CD4-positive, alpha-beta T cell treated with Interleukin-15 for 4 hours (primary cell): ENCODE measurements at places on chromosomes 12 and 14.

DNA sequence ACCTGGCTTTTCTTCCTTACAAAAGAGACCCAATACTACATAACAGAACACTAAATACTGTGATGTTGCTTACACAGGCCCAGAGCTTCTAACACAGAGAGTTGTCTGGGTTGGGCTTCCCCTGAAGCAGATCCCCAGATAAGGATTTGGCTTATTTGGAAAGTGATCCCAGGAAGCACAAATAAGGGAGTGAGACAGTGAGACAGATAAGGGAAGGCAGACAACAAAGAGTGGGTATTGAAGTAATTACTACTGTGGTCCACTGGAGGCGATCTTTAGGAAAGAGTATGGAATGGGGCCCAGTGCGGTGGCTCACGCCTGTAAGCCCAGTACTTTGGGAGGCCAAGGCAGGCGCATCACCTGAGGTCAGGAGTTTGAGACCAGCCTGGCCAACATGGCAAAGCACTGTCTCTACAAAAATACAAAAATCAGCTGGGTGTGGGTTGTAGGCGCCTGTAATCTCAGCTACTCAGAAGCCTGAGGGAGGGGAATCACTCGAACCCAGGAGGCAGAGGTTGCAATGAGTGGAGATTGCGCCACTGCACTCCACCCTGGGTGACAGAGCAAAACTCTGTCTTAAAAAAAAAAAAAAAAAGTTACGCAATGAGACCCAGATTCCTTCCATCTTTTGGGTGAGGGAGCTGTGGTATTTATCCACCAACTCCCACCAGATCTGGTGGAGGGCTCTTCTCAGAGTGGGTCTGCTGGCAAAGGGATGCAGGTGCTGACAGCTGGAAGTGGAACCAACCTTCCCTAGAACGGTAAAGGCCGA lies 10.2 kb upstream of the C12orf43 start:
- no peak for DNase-seq

GRCh38 chr14:28608851-28609828 lies 157.4 kb upstream of the FOXG1 start:
- no peak for DNase-seq

GRCh38 chr14:99408286-99408970 lies 72.2 kb downstream of the SETD3 start:
- DNase-seq: no peak

GRCh38 chr14:48616931-48617330 lies 941.5 kb upstream of the MDGA2 start:
- DNase-seq: no peak

- DNase-seq: no peak
These were observed 14.4 kb downstream of the CD9 start for GRCh38 chr12:6214633-6215032.

DNA sequence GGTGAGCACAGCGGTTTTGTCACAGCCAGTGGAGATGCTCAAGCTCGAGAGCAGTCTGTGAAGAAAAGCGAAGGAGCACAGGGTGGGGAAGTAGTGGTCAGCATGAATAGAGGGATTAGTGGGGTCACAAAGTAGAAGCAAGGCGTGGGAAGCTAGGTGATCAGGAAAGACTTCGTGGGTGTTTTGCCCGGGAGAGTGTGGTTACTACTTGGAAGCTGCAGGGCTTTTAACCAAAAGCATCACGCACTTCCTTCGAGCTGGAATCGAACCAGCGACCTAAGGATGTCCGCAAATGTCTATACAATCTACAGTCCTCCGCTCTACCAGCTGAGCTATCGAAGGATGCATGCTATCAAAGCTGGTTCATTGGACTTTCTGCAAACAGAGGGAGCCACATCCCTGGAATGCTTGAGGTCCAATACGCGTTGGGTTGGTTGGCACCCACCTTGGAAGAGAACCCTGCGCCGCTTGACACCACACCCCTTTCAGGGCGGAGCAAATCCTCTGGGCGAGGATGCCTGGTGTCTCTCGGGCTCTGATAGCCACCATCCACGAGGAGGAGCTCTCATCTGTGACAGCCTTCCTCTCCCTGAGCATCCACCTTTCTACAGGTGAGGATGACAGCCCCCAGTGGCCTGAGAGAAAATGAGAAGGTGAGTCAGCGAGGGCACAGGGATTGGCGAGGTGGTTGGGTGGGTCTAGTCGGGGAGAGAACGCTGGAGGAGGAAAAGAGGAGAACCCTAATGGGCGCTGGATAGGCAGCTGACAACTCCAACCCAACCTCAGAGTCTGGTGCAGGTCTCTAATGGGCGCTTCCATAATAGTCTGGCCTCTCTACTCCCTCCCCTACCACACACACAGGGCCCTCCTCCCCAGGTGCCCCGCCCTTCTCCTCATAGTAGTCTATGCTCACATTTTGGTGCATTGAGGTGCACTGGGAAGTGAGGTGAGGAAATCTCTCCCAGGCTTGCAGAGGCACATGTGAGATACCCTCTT lies 16.0 kb upstream of the OR6S1 start:
- peak; percentile 10 for DNase-seq

DNA sequence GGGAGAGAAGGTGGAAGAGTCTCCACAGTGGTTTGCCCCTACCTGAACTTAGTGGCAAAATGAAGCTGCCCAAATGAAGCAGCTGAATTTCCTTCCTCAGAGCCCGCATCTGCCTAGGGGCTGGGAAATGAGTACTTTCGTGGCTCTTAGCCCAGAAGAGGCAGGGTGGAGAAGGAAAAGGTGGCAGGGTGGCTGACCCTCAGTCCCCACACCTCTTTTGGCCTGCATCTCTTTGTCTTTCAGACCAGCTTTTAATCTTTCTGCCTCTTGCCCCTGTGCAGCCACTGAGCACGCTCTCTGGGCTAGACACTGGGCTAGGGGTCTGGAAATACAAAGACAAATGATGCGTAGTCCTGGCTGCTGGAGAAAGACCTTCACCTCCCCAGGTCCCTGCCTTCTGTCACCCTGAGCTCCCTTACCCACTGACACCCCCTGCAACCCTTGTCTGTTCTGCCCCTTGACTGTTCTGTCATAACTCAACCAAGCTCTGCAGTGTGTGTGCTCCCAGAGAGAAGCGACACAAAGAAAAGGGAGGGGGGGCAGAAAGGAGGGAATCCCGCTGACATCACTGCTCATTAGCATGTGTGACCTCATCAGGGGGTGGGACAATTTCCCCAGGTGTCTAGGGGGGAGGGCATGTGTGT lies 371 bp upstream of the REM2 start:
- peak; percentile 39 for DNase-seq

DNA sequence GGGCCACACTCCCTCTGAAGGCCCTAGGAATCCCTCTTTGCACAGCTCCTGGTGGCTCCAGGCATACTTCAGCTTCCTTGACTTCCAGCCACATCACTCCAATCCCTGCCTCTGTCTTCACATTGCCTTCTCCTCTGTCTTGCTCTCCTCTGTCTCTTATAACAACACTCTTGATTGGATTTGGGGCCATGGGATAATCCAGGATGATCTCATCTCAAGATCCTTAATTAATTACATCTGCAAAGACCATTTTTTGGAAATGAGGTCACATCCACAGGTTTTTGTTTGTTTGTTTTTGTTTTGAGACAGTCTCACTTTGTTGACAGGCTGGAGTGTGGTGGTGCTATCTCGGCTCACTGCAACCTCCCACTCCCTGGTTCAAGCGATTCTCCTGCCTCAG lies 88.7 kb downstream of the TMTC1 start:
- no peak for DNase-seq

- DNase-seq: peak; percentile 30
These were observed 24.5 kb upstream of the KIF21A start for GRCh38 chr12:39467432-39467870.

GRCh38 chr14:92493024-92493423 lies 20.6 kb upstream of the RIN3 start:
- DNase-seq: no peak

GRCh38 chr12:17875230-17875629 lies 214.8 kb downstream of the RERGL start:
- DNase-seq: no peak

- no peak for DNase-seq
These were observed 16.0 kb upstream of the AQP2 start for GRCh38 chr12:49934505-49934904.

DNA sequence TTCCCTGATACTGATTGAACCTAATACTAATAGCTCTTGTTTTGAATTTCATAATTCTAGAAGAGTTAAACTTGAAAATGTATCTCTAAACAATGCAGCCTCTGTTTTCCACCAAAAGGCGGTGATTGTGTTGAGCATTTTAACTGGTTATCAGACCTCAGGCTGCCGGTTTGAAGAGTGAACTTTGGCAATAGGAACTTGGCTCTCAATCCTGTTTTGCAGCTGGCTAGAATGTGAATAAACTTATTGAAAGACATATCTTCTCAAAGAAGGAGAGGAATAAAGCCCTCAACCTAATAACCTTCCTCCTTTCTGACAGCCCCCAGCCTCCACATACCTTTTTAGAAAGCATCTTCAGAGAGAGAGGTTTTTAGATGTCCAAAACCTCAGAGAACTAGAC lies 105.4 kb downstream of the SRGAP1 start:
- DNase-seq: no peak

DNA sequence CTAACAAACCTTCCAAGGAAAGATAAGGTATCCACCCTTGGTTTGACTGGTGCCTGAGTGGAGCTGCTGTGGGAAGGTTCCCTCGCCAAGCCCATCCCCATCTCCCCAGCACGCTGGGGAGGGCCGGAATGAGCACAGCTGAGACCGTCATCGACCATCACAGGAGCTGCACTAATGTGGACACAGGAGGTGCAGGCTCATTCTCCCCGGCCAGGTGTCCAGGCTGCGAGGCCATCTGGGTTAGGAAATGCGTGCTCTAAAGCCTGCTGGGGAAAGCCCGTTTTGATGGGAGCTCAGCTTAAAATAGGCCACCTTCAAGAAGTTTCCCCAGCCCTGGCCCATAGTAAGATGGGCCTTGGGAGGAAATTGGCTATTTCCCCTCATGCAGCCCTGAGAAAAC lies 35.2 kb upstream of the FOXN3 start:
- no peak for DNase-seq

DNA sequence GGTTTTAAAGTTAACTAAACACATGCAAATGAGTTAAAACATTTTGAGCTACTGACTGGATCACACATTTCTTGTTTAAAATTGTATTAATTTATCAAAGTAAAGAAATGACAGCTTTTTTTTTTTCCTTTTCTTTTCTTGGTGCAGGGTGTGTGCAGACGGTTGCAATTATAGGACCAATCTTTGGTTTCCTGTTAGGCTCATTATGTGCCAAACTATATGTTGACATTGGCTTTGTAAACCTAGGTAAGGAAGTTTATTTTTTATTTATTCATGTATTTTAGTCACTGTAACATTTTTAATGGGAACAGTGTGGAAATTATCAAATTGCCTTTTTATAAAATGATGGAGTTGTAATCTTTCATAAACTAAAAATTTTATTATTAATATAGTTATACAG lies 21.9 kb downstream of the SLCO1C1 start:
- DNase-seq: no peak

DNA sequence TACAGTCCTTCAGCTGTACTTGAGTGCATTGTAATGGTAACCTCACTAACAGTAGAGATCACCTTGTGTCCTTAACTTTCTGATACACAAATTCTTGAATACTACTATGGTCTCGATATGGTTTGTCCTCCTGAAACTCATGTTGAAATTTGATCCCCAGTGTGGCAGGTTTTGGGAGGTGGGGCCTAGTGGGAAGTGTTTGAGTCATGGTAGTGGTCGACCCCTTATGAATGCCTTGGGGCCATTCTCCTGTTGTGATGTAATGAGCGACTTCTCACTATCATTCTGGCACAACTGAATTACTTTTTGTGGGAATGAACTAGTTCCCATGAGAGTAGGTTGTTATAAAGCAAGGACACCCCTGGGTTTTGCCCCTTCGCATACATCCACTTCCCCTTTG lies 52.3 kb downstream of the IPO8 start:
- no peak for DNase-seq

DNA sequence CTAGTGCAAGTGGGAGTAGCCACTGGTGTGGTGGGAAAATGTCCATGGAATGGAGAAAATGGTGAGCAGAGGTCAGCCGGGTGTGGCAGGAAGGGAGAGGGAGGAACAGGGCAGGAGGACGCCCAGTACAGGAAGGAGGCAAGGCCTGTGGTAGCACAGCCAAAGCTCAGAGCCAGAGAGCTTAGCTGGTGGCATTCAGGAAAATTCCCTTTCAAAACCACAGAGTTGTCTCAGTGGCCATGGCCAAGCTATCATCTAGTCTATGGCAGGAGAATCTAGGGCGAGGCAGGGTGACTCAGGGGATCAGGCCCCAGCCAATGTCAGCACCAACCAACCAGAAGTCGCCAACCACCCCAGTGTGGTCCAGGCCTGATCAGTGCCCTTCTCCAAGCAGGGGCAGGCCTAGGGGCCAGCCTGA lies 67.7 kb upstream of the DDX11 start:
- no peak for DNase-seq

DNA sequence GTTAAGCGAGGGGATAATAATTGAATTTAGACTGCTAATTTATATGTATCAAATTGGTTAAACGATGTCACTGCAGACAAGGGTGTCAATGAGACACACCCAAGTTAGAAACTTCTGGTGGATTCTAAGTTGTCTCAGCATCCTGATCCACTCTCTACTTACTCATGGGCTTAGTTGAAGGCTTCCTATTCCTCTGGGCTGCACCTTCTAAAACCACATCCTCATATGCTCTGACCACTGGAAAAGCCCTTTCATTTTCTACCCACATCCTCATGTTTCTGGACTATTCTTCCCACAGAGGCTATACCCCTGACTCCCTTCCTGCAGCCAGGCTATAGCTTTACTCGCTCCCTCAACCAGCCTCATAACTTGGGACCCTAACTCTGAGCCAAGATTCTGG lies 493.8 kb downstream of the VRK1 start:
- no peak for DNase-seq

DNA sequence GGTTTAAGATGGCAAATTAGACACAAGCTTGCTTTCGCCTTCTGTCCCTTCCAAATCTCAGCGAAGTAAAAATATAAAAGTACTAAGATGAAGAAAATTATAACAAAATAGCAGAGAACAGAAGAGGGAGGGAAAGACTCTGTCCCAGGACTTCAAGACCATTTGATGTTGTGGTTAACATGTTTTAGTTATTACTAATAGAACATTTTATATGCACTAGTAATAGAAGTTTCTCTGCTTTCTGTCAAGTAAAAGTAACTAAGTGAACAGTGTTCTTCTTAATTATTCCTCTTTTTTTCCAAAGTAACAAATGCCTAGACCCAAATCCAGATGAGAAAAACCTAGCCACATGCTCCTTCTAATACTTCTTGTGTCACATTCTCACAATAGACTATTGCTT lies 85.1 kb upstream of the DAAM1 start:
- no peak for DNase-seq

- no peak for DNase-seq
These were observed 27.8 kb upstream of the BCDIN3D start for GRCh38 chr12:49870501-49871262.

GRCh38 chr12:128537668-128538067 lies 270.7 kb downstream of the TMEM132C start:
- no peak for DNase-seq

- DNase-seq: no peak
These were observed 24.6 kb downstream of the RFLNA start for GRCh38 chr12:124319368-124320050.
